ENCODE measurements at places on chromosomes 6 and 20.

DNA sequence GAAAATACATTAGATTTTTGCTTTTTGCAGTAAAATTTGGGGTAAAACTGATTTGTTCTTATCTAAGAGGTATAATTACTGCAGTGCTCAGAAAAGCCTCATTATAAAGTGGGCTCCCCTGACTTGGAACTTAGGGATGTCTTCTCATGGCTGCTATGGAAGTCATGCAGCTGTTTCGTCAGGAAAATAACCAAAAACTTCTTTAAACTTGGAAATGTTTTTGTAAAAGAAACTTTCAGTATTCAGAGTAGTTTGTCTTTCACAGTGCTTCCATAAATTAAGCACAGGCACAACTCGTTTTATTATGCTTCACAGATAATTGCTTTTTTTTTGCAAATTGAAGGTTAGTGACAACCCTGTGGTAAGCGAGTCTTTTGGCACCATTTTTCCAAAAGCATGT, 6.8 kb downstream of the MAPK14 start:
- no peak for DNase-seq

GRCh38 chr6:161480421-161481155, 206.7 kb upstream of the AGPAT4 start:
- DNase-seq = no peak

GRCh38 chr20:63349516-63349895, 11.6 kb downstream of the CHRNA4 start:
- no peak for DNase-seq

DNA sequence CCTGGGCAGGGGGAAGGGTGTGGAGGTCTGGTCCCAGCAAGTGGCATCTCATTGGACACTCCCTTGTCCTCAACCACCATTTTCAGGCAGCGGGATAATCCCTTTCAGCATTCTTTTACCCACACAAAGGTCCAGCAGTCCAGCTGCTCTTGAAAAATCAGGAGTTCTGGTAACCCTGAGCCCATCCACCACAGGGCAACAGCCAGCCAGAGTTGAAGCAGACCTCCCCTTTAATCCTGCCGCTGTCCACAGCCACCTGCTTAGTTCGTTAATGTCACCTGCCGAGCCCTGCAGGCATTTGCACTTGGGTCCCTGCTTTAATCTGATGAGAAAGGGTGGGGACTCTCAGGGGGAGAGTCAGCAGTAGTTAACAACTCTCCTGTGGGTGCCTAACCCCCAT, 11.1 kb downstream of the TMEM74B start:
- no peak for DNase-seq

GRCh38 chr6:44932651-44933091, 395.5 kb upstream of the RUNX2 start:
- DNase-seq = no peak

DNA sequence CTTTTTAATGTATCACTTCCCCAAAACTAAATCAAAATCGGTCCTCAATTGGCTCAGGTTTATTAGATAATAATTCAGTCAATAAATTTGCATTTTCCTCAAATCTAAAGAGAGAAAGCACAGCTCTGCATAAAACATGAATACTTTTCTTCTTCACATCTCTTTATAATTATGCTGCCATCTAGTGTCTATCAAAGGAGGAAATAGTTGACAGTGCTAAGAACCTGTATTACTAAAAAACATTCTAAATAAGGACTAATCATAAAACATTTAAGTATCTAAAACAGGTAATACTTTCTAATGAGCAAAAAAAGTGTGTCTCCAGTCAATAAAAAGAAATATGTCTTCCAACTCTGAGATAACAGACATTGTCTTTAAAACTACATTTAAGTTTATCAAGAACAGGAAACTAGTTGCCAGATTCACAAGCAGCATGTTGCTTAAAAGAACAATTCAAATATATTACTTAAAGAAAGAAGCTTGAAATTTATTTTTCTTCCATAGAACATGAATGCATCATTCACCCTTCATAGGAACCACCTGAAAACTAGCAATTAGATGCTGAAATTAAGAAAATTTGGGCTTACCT, 56.5 kb upstream of the DST start:
- no peak for DNase-seq

GRCh38 chr6:73511796-73512195, 9.0 kb downstream of the EEF1A1 start:
- no peak for DNase-seq

DNA sequence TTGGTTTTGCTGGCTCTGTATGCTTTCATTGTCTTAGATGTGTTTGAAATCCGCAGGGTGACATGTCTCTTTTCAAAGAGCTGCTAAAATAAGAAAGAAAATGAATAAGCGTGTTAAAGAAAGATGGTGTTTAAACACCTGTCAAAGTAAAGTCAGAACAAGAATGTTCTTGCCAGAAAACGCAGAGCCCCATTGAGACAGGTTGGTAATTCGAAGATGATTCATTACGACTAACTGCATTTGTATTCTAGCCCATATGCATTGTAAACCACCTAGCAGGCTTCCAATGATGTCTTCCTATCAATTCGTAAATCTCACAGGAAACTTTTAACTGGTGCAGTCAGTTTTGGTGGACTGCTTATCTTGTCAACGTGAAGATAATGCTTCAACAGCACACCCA, 16.8 kb downstream of the PHACTR2 start:
- DNase-seq = no peak

DNA sequence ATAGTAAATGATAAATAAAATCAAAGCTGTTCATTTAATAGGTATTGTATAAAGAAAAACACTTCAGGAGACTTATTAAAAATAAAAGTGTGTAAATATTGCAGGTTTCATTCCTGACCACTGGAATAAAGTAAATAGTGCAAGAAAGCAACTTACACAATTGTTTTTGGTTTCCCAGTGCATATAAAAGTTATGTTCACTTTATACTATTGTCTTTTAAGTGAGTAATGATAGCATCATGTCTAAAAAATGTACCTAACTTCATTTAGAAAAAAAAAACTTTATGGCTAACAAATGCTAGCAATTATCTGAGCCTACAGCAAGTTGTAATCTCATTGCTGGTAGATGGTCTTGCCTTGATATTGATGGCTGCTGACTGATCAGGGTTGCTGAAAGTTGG, 726.6 kb upstream of the POU3F2 start:
- DNase-seq = no peak

DNA sequence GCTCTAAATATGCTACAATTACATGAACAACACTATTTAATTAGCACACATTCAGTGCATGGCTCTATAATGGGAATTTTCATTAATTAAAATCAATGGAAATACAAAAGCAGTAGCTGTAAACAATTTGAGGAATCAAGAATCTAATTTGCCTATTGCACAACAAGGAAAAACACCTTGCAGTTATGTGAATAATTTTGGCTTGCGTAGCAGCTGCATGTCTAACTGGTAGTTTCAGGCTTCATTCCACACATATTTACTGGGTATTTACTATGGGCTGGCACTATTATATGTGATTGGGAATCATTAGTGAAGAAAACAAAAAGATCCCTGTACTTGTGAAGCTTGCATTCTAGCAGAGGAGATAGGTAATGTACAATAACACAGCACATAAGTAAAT, 26.4 kb downstream of the KIF6 start:
- no peak for DNase-seq

- no peak for DNase-seq
Observed at GRCh38 chr6:160198606-160199211, 59.9 kb downstream of the SLC22A2 start.

DNA sequence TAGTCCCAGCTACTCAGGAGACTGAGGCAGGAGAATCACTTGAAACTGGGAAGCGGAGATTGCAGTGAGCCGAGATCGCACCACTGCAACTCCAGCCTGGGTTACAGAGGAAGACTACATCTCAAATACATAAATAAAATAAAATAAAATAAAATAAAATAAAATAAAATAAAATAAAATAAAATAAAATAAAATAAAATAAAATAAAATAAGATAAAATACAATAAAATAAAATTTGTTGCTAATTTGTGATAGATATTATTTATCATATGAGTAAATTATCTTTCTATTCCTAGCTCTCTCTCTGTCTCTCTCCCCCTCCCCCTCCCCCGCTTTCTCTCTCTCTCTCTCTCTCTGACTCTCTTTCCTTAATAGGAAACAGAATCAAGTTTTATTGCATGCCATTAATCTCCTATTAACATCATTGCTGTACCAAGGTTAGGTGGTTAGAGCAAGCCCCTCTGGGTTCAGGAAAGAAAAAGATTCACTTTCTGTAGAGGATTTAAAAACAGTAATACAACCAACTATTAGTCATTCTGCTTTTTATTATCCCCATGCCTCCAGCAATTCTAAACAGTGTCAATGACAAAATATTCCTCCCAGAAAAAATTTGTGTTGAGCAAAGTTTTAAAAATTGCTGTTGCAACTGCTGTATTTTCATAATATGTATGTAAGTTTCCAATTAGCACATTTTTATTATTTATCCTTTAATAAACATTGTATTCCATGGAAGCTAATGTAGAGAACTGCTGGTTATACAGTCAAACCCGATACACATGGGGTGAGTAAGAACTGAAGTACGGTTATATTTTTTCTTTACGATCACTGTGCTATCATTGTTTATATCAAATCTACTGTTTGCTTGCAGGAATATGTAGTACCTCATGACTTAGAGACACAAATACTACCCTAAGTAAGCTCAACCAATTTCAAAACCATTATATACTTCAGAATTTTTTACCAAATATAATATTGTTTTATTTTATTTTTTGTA, 22.1 kb downstream of the BMP5 start:
- DNase-seq = no peak

GRCh38 chr6:146388736-146389364, 154.8 kb upstream of the RAB32 start:
- no peak for DNase-seq

- DNase-seq = no peak
Observed at GRCh38 chr20:54056762-54057639, 13.4 kb downstream of the BCAS1 start.

GRCh38 chr6:156731396-156731795, 45.8 kb upstream of the ARID1B start:
- DNase-seq = no peak

DNA sequence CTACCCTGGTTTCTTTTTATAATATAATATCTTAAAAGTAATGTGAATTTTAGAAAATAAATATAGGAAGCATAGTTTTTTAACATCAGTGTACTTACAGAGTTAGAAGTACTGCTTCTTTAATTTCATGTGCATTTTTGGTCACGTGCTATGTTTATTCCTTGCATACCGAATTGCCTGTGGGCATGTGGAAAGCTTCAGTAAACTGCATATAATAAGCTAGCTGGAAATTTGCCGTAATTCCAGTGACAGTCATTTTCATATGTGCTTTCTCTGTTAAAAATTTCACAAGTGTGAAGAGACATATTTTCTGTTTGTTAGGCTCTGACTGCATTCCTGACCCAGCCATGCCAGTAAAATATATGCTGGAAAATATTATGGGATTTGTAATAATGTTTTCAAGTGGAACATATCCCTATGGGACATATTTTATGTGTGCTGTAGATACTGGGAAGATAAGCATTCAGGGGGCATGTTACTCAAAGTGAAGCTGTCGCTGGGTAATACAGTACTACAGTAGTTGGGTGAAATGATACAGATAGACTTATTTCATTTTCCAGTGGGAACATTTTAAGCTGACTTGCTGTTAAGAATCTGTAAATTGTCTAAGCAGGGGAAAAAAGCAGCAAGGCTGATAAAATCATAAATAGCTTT, 616.7 kb downstream of the FRK start:
- DNase-seq = no peak

DNA sequence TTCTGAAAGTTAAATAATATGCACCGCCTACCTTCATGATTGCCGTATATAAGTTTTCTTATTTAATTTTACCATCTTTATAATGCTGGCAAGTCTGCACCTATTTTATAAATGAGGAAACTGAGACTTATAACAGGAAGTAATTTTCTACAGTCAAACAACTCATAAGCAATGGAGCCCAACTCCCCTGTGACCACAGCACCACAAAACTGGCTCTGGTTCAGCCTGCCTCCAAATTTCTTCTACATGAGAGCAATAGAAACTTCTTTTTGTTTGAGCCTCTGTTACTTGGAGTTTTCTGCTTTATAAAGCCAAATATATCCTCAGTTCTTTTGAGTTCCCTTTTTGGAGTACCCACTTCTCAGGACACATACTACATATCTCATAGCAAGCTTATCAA, 131.1 kb upstream of the HSF2 start:
- no peak for DNase-seq

- no peak for DNase-seq
Observed at GRCh38 chr6:19052219-19052618, 665.1 kb downstream of the RNF144B start.

DNA sequence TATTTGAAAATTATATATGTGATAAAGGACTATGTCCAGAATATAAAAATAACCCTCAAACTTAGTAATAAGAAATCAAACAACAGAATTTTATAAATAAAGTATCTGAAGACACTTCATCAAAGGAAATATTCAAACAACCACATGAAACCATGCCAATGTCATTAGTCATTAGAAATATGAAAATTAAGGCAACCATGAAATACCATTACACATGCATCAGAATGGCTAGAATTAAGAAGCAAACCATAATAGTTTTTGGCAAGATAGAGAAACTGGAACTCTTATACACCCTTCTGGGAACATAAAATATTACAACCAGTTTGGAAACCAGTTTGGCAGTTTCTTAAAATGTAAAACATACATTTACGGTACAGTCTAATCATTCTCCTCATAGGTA, 137.2 kb upstream of the ADGRB3 start:
- DNase-seq = no peak

GRCh38 chr6:167803816-167804215, 22.9 kb upstream of the AFDN start:
- DNase-seq = no peak

DNA sequence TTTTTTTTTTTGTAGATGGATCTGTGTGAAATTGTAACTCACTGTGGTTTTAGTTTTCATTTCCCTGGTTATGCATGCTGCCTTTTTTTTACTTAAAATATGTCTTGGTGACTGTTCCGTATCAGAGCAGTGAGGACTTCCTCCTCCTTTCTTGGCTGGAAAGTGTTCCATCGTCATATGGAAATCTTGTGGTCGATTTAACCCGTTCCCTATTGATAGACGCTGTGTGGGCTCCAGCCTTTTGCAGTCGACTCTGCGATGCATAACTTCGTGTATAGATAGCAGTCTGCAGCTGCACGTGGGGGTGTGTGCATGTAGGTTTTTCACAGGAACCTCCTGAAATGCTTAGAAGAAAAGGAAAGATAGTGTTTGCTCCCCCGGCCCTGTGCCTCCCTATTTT, 28.1 kb upstream of the PNPLA1 start:
- no peak for DNase-seq

GRCh38 chr6:34237316-34237721, 646 bp downstream of the HMGA1 start:
- DNase-seq = no peak

DNA sequence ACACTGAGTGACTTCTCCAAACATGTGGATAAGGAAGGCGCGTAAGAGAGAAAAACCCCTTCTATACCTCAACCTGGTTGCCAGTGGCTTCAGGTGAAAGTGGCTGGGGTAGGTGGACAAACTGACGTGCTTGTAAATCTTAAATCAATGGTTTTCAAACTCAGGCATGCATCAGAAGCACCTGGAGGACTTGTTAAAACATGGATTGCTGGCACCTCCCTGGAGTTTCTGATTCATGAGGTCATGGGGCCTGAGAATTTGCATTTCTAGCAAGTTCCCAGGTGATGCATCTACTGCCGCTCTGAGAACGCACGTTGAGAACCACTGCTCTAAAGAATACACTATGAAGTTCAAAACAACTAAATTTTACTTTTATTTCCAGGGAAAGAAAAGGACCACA, 31.9 kb upstream of the TAB2 start:
- DNase-seq = no peak

GRCh38 chr6:52103623-52104022, 16.2 kb upstream of the PKHD1 start:
- DNase-seq = no peak
